GM03348 (cell line): ENCODE measurements at places on chromosomes 7 and 10.

GRCh38 chr10:11595395-11595692 lies 16.1 kb downstream of the USP6NL start:
- peak; percentile 40 for DNase-seq

DNA sequence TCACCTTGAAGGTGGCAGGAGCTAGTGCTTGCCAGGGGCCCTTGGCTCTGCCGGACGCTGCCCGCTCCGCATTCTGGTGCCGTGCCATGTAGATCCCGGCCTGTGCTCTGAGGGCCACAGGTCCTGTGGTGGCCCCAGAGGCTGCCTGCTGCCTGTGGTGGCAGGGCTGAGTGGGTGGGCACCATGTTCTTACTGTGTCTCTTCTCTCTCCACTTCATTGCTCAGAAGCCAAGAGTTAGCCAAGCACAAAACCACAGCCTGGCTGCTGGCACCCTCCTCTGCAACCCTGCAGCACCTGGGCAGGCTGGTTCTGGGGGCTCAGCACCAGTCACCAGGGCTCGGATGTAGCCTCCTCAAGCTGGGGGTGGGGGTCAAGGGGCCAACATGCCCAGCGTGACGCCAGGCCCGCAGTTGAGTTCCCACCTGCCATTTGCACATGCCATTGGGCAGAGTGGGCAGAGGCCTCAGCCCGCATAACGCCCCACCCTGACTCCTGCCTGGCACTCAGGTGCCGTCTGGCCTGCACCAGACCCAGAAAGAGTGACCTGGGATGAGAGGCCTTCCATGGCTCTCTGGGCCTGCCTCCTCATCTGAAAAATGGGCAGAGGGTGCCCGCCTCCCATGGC lies 16.3 kb downstream of the ZMIZ1 start:
- DNase-seq = no peak

- DNase-seq = peak; percentile 65
Observed at GRCh38 chr10:3776796-3777571, 8.0 kb downstream of the KLF6 start.

DNA sequence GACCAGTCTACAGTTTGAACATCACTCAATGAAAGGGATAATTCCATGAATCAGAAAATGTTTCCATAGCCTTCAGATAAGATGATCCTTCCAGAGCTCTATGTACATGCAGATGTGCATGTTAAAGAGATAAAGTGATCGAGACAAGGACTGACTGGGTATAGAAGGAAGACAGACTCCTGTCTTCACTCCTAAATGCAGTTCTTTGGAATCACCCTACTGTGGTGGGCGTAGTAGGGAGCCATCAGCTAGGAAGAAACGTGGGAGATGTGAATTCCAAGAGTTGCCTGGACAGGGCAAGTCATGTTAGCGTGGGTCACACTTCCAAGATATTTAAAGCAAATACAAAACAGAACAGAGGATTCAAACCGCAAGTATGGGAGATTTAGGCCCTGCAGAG lies 23.9 kb downstream of the LOXL4 start:
- DNase-seq = no peak

DNA sequence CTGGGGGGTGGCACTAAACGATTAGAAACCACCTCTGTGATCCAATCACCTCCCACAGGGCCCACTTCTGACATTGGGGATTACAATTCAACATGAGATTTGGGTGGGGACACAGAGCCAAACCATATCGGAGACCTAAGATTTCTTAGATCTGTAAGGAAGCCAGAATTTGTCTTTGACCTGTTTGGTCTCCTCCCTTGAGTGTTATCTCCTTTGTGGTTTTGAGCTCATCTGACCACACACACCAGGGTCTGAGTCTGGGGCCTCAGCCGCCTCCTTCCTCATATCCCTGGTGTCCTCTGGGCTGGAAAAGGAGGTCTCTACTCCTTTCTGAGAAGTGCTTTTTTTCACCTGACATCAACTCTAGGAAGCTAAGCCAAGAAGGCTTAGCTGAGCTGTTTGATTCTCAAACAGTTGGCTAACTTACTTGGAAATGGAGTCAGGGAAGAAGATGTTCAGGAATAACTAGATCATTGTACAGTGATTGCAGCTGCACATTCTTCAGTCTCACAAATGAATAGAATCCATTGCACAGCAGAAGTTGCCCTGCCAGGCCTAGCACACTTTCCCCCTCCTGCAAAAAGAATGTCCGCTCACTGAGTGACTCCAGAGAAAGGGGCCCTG lies 167.4 kb downstream of the ARHGAP21 start:
- no peak for DNase-seq

- no peak for DNase-seq
Observed at GRCh38 chr7:152673897-152674296, 2.0 kb downstream of the XRCC2 start.

DNA sequence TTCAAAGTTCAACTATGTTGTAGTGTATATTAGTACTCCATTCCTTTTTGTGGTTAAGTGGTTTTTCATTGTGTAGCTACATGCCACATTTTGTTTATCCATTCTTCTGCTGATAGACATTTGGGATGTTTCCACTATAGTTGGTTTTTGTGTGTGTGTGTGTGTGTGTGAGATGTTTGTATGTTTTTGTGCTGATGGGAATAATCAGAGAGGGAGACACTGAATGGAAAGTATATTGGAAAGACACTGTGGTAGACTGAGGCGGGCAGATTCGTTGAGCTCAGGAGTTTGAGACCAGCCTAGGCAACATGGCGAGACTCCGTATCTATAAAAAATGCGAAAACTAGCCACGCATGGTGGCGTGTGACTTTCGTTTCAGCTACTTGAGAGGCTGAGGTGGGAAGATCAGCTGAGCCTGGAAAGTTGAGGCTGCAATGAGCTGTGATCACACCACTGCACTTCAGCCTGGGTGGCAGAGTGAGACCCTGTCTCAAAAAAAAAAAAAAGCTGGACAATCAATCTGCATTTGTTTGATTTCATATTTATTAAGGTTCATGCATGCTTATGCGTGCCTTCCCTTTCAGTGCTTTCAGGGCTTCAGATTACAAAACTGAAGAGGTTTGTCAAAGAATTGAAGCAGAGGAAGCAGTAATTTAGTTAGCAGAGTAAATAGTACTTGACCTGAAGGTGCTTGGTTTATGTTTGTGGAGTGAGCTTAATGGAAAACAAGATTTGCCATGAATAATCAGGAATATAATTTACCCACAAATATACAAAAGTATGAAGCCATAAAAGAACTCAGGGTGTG lies 14.7 kb downstream of the SEC24C start:
- DNase-seq = no peak

GRCh38 chr7:106874076-106874475 lies 9.0 kb downstream of the PIK3CG start:
- no peak for DNase-seq

DNA sequence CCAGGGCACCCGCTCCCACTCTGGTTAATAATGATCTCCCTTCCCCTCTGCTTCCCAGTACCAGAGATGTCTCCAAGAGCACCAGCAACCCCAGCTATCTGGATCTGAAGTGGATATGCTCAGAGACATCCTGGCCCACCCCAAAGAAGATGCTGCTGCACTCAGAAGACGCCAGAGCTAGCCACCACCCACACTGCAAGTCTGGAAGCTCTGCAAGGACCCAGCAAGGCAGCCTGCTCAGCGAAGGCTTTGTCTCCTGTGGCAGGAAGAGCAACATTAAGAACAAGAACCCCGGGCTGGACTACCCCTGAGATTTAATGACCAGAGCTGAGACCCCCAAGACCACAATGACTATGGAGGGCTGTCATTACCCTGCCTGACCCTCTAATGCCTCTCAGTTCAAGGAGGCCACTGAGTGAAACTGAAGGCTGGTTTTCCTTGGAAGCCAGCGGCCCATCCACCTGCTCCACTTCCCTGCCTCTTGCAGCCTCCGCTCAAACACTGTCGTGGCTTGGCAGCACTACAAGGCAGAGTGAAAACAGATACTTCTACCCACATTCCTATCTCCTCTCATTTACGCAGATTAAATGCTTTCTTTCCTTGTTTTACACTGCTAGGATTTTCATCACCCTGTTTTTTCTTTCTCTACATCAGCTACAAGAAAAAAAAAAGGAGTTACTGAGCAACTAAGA lies 202.2 kb downstream of the SNX10 start:
- DNase-seq = no peak

GRCh38 chr10:15300697-15301096 lies 70.4 kb downstream of the FAM171A1 start:
- DNase-seq = no peak

DNA sequence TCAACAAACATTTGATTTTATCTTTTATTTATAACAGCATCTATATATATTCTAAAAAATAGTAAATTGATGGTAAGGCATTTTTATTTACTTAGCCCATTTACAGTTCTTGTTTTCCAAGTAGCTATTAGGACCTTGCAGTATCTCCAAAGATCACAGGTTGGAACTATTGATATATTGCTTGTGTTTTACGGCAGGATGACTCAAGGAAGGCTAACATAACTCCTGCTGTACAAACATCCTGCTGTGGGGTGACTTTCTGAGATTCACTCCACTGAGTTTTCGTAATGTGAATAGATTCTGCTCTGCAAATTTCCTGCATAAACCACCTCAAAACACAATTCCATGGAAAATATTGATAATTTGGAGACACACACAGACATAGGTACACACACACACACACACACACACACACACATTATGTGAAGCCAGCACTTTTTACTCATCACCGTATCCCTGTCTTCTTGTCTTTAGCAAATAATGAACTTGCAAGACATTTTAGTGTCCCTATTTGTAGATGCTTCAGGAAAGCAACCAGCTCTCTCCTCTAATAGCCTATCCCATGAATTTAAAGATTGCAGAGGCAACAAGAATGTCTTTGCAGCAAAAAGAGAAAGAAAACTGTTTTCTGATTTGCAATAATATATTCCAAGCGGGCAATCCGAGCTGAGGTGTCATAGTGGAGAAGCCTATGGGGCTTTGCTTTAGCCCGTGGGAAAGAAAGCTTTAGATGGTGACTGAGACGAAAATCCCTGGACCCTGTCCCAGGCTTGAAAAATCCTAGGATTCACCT lies 722 bp downstream of the AGR2 start:
- no peak for DNase-seq

GRCh38 chr7:112500619-112501018 lies 19.8 kb downstream of the LSMEM1 start:
- DNase-seq = no peak

GRCh38 chr7:93016681-93017381 lies 100.9 kb downstream of the SAMD9 start:
- DNase-seq = peak; percentile 11

DNA sequence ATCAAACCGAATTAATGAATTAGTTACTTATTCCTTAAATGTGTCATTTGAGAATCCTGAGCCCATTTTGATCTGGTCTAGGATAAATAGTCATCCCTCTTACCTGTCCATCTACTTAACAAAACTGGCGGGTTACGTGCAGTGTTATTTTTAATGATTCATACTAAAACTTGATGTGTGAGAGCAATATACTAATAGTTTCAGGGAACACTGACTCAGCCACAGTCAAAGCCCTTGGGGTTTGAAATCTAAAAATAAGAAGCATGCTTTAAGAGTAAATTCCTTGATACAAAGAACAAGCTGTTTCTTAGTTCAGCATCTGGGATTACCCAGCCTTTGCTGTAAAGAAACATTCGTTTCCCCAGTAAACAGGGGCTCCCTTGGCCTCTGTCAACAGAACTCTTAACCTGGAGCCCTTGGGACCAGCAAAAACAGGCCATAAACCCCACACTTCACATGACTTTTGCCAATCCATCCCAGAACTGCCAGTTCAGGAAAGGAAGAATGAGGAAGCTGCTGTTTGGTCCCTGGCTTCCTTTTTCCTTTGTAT lies 370.6 kb upstream of the IGFBP3 start:
- peak; percentile 62 for DNase-seq

DNA sequence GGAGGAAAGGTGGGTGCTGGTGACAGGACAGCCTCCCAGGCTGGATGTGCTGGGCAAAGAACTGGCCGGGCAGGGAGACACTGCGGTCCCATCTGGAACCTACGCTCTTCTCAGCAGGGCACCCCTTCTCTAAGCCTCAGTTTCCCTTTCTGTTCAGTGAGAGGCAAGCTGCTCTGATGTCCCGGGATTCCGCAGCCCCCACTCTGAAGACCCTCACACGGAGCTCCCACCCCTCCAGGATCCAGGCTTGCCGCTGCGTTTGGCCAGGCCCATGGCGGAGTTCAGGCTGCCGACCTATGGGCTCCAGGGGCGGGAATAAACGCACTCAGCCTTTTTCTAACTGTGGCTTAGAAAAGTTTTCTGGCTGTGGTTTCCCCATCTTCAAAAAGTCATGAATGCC lies 10.2 kb upstream of the INTS1 start:
- no peak for DNase-seq

DNA sequence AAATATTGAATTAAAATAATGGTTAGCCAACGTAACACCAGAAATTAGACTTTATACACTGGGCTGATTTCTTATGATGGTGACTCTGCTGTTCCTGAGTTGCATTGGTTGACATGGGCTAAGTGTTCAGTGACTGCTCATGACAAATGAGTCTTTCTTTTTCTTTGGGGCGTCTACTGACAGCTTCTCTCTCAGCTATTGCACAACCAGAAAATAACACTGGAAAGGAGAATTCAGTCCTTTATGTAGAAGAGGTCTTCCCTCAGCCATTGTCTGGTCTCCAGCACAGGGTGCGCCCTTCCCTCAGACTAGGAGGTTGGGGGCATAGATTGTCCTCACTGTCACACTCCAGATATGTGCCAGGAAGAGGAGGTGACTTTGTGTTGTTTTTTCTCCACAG lies 21.6 kb downstream of the PNLIP start:
- no peak for DNase-seq
